ENCODE measurements at places on chromosomes 2 and 18.

GRCh38 chr2:1717113-1717512 is 27.2 kb downstream of the PXDN start:
- no peak for DNase-seq

- no peak for DNase-seq
Measured at GRCh38 chr2:237379636-237380035, 34.3 kb downstream of the COL6A3 start.

- no peak for DNase-seq
Measured at GRCh38 chr2:234570476-234570875, 73.6 kb upstream of the ARL4C start.

GRCh38 chr18:31546476-31546875 is 45.2 kb upstream of the TTR start:
- DNase-seq, result no peak

GRCh38 chr2:20593072-20594034 is 57.5 kb downstream of the HS1BP3 start:
- no peak for DNase-seq

DNA sequence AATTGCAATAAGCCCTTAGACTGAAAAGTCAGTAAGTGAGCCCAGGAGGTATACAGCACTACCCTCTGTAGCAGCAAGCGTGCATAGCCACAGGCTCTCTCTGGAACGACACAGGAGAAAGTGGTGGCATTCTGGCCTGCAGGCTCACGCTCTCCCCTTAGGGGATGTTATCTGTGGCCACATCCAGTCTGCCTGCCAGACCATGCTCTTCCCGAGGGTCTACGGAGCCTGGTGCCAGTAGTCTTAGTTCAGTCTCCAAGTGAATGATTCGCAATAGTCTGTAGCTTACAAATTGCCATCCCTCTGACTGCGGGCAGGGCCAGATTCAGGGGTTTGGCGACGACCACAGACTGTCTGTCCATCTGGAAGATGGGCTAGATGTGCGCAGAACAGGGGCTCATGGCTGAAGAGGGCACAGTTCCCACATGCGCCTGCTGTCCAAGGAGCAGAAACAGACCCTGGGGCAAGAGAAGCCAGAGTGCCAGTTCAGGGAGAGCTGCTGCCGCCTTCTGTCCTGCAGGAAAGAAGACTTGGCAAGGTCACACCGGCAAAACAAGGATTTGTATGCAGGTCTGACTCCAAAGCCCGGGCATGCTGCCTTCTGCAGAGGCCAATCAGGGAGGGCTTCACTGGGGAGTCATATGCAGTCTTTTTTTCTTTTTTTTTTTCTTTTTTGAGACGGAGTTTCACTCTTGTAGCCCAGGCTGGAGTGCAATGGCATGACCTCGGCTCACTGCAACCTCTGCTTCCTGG is 3.5 kb upstream of the KLF11 start:
- no peak for DNase-seq

- DNase-seq, result no peak
Measured at GRCh38 chr2:17035010-17035409, 369.4 kb upstream of the CYRIA start.

GRCh38 chr2:55827855-55828254 is 95.7 kb downstream of the EFEMP1 start:
- DNase-seq, result no peak

DNA sequence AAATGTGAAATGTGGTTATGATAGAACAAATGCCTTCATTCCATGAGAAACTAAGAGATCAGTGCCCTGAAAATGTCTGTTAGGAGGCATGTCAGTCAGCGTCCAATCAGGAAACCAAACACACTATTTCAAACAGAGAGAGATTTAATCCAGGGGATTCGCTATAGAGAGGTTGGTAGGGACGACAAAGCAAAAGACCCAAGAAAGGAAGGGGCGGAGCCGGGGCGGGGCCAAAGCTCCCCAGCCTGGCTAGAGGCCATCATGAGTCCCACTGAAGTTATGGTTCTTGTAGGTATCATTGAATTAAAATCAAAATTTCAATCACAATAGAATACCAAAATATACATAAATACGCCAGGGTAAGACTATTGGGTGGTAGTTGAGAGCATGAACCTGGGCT is 32.9 kb upstream of the RNF149 start:
- DNase-seq, result no peak

- DNase-seq, result no peak
Measured at GRCh38 chr2:207674826-207675225, 36.6 kb upstream of the CCNYL1 start.

- no peak for DNase-seq
Measured at GRCh38 chr18:70311726-70312125, 22.9 kb downstream of the SOCS6 start.

GRCh38 chr2:228059735-228060134 is 121.8 kb downstream of the SPHKAP start:
- DNase-seq, result no peak

DNA sequence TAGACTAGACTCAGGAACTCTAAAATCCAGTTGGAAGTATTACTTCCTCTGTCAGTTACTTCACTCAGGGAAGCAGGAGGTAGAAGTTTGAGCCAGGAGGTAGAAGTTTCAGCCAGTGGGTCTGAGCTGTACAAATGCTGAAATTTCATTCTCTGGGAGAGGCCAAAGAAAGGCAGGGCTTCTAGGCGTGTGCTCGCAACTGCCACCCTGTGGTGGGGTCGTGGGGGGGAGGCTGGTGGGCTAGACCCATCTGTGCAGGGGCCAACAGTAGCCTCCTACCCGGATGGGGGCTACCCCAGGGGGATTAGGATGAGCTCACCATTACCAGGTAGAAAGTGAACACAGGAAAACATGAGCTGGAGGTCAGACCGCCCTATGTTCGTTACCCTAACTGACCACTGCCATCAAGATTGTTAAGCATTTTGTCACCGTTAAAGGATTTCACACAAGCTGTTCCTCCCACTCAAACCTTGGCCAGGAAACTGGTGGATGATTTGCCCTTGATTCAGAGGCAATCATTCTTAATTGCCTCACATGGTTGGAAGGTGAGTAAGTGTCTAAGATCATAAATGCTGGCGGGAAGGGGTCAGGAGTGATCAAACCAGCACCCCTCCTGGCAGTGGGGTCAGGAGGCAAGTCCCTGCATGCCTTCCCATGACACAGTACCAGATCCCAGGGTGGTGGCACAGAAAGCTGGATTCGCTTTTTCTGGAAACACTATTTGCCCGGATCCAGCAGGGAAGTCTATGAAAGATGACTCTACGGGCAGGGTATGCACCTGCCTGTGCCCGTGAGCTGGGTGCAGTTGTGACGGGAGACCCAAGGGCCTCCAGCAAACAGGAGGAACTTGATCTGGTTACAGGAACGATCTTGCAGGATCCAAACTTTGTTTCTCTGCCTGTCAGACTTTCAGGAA is 5.2 kb upstream of the FHL2 start:
- no peak for DNase-seq

DNA sequence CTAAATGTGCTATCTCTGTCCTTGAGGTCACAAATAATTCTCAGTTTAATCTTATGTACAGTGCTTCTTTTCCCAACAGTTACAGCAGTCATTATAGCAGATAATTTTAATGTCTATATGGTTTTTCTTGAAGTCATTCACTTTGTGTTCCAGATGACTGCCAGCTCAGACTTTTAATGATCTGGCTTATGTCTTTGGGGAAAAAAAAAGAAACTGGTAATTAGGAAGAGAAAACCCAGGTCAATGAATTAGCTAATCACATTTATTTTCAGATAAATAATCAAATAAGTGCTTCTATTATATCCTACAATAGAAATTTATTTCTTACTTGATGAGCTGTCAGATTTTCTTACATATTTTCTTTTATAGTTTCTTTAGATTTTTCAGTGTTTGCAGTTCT is 96.0 kb downstream of the COMMD1 start:
- no peak for DNase-seq

GRCh38 chr2:50752237-50752636 is 279.7 kb downstream of the NRXN1 start:
- DNase-seq, result no peak

- DNase-seq, result no peak
Measured at GRCh38 chr2:71777946-71778345, 324.6 kb downstream of the DYSF start.

DNA sequence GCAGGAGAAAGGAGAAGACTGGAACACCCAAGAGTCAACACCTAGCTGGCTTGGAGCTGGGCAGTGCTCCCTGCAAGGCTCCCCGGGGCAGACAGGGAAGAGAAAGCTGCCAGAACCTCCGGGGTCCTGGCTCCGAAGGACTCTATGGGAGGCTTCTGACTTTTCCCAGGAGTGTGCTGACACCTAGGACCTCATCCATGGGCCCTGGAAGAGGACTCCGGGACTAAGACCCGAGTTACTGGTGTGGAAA is 37.8 kb upstream of the ATP6V1B1 start:
- DNase-seq, result no peak

DNA sequence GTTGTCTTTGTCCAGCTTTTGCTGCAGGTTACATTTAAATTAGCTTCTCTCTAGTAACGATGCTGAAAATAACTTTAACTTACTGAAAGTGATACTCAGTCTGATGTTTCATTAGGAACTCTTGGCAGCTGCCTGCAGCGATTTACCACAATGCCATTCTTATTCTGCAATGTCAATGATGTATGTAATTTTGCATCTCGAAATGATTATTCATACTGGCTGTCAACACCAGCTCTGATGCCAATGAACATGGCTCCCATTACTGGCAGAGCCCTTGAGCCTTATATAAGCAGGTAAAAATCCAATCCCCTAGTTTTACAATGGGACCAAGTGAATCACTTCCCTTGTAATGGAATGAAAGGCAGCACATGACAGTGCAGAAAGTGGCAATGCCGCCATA is 16.3 kb upstream of the MFF start:
- no peak for DNase-seq

GRCh38 chr2:120739438-120740090 is 3.9 kb downstream of the GLI2 start:
- no peak for DNase-seq

- no peak for DNase-seq
Measured at GRCh38 chr2:18182861-18183260, 304.4 kb downstream of the KCNS3 start.

DNA sequence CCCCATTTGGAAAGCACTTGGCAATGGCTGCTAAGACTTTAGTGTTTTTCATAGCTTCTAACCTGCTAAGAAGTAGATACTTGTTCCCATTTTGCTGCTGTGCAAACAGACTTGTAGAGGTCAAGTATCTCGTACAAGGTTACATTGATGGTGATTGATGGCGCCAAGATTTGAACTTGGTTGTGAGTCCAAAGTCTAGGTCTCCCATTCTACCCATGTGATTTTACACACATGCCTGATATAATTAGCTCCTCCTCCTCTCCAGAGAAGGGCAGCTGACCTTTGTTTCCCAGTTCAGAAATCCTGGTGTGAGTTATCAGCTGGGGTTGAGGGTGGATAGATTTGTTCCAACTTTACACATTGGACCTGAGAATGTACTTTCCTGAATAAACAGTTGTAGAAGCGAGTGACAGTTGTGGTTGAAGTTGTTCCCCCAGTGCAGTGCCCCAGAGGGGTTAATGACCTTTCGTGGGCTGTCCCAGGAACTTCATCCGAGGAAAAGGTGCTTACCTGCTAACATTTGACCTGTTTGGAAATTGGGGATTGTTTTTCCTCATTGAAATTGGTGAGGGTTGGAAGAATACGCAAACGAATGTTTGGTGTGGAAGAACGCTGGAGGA is 10.4 kb downstream of the TCF7L1 start:
- no peak for DNase-seq

DNA sequence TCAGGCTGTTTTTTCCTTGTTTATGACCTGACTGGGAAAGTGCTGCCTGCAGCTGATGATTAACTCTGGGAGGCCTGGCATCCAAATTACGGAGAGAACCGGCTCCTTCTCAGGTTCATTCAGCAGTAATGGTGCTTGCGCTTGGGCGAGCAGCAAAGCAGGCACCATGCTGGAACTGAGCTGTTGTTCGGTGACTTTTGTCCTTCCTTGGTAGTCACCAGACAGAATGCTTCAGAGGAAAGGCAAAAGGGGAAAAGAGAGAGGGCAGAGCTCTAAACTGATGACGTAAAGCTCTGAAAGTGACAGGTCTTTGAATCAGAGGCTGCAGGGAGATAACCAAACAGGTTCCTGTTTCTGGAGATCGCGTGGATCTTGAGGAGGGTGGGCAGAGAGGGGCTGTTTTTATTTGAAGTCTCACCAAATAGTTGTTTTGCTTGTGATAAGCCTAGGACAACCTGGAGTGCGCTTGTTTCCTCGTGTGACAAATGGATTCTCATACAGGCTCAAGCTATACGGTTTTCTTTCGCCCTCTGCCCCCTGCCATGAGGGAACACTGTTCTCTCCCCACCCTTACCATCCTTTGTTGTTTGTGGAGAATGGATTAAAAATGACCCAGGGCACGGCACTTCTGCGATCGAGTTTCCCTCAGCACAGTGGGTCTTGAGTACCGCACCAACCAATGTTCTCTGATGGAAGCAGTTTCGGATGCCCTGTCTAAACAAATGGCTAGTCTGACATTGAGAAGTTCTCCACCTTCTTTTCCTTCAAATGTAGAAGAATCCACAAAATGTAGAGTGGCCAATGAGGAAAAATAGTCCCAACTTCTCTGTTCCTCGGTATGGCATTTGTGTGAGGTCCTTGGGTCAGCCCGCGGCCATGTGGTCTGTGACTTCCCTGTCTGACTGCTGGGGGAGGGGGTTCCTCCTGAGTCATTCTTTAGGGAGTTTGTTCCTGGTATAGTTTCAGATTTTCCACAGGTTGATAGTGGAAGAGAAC is 1.3 kb downstream of the RASGRP3 start:
- no peak for DNase-seq

- DNase-seq, result no peak
Measured at GRCh38 chr2:143264851-143265250, 135.6 kb downstream of the ARHGAP15 start.

- no peak for DNase-seq
Measured at GRCh38 chr2:104889960-104890684, 36.2 kb downstream of the POU3F3 start.

GRCh38 chr2:64992990-64993389 is 3.8 kb downstream of the SLC1A4 start:
- no peak for DNase-seq

- no peak for DNase-seq
Measured at GRCh38 chr18:78935406-78935805, 44.2 kb upstream of the SALL3 start.

DNA sequence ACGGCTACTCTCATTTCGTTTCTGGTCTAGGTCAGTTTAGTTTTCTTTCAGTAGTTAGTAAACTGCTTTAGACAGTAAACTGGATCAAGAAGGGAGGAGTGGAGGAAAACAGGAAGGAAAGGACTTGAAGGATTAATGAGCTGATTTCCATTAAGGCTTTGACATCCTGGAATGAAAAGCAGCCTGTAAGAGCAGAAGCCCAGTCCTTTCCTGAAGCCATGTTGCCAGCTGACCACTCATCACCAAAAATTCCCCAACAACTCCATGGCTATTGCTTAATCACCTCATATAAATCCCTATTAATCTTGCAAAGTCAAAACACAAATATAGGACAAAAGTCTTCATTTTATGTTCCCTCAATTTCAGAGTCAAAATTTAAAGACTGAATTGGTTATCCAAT is 113.7 kb upstream of the ZFP36L2 start:
- no peak for DNase-seq

GRCh38 chr2:13986119-13986720 is 646.3 kb upstream of the LRATD1 start:
- no peak for DNase-seq

GRCh38 chr18:50560681-50561629 is 1.1 kb downstream of the MAPK4 start:
- peak; percentile 28 for DNase-seq
